Uterus (tissue), 4 donors: ENCODE measurements at places on chromosomes 6 and 20. TPM values are rescaled to one million over a fixed set of nuclear protein-coding genes. Genes with fewer than 3 reads are reported as not detected.
A peak's percentile ranks its signal among the peaks of the same experiment; 100 is the strongest.

- DNase-seq: no peak
Observed at GRCh38 chr20:21836346-21836745, 130.9 kb downstream of the PAX1 start.

DNA sequence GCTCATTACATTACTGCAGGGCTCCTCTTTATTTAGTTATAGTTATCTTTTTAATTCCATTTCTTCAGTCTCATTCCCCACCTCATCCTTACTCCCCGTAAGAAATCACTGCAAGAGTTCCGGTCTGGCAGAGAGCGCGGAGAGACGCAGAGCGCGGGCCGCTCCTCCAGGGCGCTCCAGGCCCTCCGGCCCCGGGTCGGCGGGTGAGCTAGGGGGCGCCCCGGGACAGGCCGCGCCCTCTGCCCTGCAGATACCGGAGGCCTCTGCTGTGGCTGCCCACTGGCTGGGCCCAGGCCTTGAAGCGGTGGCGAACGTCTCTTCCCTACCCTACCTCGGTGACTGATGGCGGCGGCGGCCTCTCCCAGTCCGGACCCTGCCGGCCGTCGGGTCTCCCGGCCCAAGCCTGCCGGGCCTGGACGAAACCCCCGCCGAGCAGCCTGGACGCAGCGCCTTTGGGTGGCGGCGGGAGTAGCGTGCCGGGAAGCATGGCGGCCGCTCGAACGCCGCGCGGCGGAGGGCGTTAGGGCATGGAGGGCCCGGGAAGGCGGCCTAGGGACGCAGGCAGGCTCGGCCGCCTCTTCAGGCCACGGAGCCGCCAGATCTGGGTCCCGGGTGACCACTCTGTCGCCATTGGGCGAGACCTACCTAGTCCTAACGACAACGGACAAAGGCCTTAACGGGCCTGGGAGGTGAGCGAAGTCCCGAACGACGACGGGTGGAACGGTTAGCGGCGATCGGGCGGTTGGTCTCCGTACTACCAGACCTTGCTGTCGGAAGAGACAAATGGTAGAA is 16.4 kb upstream of the HMGN4 start:
- peak; percentile 84 for DNase-seq

- DNase-seq: peak; percentile 43
Observed at GRCh38 chr6:17101422-17102257, at the start of gene STMND1. Gene STMND1 (plus strand): TSS chr6:17102050. CDS start chr6:17102258, 208 bp downstream.

DNA sequence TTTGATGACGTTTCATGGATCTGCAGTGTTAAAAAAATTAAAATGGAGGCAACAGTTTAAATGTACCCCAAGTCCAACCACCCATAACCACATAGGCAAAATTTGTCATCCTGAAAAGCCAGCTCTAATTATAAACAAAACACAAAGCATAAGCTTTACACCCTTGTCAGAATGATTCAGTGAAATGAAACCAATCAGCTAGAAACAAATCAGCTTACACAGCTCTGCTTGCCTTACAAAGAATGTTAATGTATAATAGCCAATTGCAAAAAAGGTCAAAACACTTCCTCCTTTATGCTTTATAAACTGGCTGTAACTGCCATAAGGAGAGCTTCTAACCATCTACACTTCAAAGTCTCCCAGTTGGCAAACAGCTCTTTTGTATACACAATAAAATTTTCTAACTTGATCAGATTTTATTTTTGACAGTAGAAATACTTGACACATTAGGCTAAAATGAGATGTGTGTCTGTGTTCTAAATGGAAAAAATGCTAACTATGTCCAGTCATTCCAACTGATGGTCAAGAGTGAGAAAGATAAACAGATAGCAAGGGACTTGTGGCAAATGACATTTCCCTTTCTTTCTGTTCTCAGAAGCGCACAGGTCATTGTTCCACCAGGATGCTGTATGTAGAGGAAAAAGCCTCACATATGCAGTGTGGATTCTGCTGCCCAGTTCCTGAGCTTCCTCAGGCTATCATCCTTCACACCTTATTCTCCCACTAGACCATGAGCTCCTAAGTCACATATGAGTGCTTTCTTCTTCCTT is 344.3 kb upstream of the ID4 start:
- DNase-seq: no peak

- DNase-seq: no peak
Observed at GRCh38 chr6:24274441-24275083, 83.3 kb downstream of the DCDC2 start.

DNA sequence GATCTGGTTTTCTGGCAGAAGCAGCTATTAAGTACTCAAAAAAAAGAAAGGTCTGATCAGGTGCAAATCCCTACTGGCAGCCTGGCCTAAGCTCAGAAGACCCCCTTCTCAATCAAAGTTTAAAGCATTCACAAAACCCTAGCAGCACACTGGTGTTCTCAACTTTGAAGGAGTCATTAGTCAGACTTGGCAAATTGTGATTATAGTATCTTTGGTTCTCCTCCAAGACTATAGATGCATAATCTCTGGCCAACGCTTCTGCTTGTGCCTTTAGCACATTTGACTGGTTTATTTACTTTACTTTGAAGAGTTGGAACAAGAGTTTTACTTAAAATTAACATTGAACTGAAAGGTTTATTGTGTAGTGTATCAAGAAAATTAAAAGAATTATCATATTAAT is 248.9 kb downstream of the PTPRK start:
- DNase-seq: no peak

GRCh38 chr6:46491628-46492547 is 639 bp upstream of the RCAN2 start:
- peak; percentile 34 for DNase-seq

DNA sequence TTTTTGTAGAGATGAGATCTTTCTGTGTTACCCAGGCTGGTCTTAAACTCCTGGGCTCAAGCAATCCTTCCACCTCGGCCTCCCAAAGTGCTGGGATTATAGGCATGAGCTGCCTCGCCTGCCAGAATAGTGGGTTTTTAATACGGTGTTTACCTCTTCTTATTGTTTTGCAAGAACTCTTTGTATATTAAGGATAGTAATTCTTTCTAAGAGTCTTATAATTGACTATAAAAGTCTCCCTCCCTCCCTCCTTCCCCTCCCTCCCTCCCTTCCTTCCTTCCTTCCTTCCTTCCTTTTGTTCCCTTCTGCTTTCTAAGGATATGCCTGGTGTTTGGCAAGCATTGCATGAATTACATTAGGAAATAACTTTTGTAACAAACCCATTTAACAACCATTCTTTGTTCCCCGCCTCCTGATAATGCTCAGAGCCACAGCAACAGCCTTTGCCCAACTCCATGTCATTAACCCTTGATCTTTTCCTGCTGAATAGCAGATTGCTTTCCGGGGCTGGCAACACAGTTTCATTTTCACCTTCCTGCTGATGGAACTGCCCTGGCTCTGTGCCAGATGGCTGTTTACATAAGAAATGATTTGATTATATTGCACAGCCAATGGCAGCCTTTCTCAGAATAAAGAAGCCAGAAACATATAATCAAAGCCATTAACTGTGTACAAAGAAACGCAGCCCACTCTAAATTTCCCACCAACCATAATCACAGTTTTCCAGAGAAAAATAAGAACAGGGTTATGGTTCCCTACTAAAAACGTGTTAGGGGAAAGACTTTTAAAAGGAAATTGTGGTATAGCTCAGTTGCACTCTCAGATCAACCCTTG is 143.7 kb upstream of the PTPN1 start:
- no peak for DNase-seq

DNA sequence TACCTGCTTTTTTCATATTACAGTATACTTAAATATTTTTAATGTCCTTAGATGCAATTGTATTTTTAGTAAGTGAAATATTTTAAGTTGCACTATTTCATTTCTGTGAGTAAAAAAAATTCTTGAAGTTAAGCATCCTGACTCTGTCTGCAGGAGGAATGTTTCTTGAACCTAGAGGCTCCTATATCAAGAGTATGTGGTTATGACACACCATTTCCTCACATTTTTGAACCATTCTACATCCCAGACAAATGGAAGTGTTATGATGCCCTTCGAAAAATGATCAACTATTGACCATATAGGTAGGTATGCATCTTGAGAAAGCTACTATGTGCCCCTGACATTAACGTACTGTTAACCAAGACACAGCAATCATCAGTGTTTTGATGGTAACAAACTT is 237.0 kb downstream of the BCKDHB start:
- no peak for DNase-seq

DNA sequence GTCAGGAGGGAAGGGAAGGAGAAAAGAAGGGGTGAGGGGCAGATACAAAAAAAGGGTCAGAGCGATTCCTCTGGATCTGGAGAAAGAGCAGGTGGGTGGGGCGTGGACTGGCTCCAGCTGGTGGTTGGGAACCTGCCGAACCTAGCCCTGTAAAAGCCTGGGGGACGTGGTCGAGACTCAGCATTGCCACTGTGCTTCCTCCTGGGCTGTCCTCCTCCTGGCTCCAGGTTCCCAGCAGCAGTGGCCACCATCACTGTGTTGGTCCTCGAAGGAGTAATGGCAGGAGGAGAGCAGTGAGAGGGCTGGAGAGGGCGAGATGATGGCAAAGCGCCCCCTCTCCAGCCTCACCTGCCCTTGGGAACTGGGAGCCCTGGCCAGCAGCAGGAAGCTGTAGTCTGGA is 3.5 kb upstream of the RAET1L start:
- DNase-seq: no peak

- no peak for DNase-seq
Observed at GRCh38 chr20:1702328-1702727, 44.7 kb upstream of the SIRPG start.

GRCh38 chr6:128305228-128305627 is 215.2 kb downstream of the PTPRK start:
- no peak for DNase-seq

GRCh38 chr6:22353101-22353500 is 56.3 kb upstream of the PRL start:
- no peak for DNase-seq

DNA sequence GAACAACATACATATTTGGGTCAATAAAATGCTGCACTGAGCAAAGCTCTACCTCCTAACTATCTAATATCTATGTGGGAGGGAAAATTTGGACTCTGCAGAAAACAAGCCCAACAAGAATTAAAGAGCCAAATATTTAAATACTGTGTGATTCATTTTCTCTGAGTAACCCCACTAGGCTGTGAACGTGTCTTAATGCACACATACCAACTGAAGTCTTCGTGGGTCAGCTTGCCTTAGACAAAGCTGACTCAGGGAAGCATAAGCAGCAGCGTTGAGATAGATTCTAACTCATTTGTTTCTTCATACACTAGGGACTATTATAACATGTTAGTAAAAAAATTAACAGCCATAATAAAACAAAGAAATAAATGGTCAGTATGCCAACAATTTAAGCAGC is 114.3 kb downstream of the GJA1 start:
- DNase-seq: no peak

GRCh38 chr6:39153766-39154397 is 38.9 kb upstream of the SAYSD1 start:
- DNase-seq: no peak

The ZGPAT gene
- total RNA-seq: 11.5 TPM

The EFCAB8 gene
- total RNA-seq: not detected

The TAGAP gene
- 1.7 TPM for total RNA-seq

The SYCP2 gene
- 22.5 TPM for total RNA-seq

The TFAP2D gene
- not detected for total RNA-seq

The SLC17A2 gene
- total RNA-seq: not detected
